Activated CD4-positive, alpha-beta T cell treated with anti-CD3 and anti-CD28 coated beads, Interleukin-2, amount 50 U/mL, for 24 hours (primary cell): ENCODE measurements at places on chromosomes 3 and 15.

DNA sequence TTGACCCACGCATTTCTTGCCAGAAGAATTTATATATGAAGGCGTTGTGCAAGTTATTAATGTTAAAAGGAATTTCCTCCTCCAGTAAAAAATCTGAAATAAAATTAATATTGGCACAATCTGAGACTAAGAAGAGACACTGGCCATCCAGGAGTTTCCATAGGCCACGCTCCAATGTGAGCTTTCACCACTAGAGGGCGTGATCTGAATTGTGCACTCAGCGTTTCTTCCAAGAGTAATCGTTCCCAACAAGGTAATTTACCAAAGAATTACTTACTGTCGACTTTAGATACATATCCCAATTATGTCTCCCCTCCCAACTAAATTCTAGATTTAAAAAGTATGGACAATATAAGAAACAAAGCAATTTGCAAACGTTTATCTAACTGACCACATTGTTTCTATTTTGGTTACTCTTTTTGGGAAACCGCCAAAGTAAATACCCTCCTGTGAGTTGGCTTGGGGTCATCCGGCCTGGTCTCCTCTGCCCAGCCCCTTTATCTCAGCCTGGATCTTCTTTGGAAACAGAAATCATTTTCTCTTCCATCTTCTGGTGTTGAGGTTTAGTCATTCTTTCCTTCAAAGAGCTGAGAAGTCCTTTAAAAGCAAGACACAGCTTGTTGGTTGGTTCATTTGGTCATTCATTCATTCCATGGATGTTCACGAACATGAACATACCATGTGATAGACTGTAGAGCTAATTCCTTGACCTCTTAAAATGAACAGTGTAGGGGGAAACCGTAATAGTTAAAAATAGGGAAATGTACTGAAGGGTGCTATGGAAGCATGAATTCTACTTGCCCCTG, 26.2 kb downstream of the POLR2M start:
- DNase-seq, result peak; percentile 42

DNA sequence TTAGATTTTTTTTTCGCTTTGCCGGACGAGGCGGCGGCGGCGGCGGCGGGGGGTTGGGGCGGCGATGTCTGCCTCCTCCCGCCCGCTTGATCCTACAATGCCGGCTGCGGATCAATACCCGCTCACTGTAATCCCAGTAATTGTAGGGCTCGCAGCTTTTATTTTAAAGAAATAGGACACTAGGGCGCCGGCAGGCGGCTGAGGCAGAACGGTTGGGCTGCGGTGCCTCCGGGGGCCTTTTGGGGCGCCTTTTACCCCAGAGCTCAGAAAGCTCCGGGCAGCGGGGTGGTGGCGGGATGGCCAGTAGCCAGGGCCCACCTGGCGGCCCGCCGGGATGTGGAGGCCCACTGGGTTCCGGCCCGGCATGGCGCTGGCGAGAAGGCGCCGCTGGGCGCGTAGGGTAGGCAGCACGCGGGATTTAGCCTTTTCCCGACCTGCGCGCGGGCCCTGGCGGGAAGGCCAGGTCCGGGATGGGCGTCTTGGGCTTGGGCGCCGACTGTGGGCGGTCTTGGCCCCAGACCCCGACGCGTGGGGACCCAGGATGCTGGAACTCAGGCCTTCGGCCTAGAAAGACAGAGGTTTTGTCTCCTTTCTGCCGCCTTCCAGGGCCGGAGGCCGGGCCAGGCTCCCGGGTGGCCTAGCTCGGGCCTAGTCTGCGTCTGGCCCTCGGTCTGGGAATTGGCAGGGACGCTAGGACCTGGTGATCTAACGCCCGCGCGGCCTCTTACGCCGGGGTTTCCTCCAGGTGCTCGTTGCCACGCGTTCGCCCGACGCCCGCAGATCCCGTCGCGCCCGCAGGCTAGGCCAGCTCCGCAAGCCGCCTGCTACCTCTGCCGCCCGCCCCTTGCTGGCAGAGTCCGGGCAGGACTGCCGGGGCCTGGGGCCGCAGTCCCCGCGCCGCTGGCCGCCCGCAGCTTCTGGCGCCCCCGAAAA, 15.5 kb upstream of the ONECUT1 start:
- DNase-seq, result no peak

GRCh38 chr15:83545804-83546511, 98.8 kb downstream of the SH3GL3 start:
- DNase-seq, result no peak

DNA sequence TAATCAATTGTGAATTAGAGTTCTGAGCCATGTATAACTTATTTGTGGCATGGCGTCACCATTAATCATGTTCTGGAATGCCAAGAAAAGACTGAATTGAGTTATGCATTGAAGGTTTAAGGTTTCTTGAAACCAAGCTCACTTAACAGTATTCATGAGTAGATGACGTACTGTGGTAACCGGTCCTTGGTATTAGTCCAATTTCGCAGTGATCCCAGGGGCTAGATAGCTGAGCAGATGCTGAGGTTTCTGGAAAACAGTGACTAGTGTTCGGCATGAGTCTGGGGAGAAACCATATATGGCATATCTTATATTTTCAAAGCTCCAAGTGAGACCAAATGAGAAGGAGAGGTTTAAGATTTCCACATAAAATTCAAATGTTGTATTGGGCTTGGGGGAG, 218.3 kb upstream of the LYSMD4 start:
- no peak for DNase-seq

GRCh38 chr3:47407237-47407636, 26.4 kb downstream of the PTPN23 start:
- no peak for DNase-seq

GRCh38 chr15:90845201-90845949, 23.0 kb upstream of the FURIN start:
- no peak for DNase-seq

DNA sequence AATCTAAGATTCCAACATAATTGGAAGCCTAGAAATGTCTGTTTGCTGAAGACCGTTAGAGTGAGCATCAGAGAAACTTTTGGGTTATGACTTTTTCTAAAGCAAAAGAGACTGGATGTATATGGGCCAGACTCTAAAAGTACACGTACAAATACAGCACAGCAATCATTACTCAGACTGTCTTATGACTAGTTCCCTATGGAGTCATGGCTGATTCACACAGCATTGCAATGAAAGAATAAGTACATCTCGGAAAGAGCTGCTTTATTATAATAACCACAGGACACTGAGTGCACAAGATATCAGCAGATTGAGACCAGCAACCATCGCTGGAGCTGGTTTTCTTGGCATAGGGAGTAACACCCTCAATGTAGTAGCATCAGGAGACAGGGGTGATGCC, 618.6 kb downstream of the NLGN1 start:
- DNase-seq, result no peak

DNA sequence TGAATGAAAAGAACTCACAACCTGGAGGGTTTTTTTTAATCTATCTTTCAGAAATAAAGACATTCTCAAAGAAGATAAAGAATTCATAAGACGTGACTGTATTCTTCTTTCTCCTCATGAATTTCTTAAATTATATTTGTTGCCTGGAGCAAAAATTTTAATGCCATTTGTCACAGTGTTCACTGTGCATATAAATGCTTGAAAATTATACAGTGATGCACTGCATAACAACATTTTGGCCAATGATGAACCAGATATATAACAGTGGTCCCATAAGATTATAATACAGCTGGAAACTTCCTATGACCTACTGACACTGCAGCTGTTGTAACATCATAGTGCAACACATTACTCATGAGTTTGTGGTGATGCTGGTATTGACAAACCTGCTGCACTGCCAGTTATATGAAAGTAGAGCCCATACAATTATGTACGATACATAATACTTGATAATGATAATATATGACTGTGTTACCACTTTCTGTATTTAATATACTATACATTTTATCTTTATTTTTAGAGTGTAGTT, 67.3 kb downstream of the P2RY1 start:
- no peak for DNase-seq

- DNase-seq, result no peak
These were observed 6.1 kb downstream of the ATG3 start for GRCh38 chr3:112555535-112556170.

GRCh38 chr3:156274791-156275190, 154.4 kb downstream of the KCNAB1 start:
- no peak for DNase-seq

GRCh38 chr15:79962178-79962577, 8.8 kb downstream of the BCL2A1 start:
- DNase-seq, result no peak

DNA sequence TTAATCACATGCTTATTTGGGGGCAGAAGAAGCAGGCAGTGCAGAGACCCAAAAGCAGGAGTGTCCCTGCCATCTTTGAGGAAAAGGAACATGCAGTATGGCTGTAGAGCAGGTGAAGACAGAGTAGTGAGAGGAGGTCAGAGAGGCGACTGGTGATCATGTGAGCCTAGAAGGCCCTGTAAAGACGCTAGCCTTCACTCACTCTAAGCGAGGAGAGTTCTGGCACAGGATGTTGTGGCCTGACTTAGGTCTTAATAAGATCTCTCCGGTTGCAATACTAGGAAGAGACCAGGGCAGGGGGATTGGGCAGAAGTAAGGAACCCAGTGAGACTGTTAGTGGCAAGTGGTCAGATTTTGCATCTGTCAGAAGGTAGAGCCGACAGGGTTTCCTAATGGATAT, 114.5 kb upstream of the ZBED2 start:
- DNase-seq, result no peak

DNA sequence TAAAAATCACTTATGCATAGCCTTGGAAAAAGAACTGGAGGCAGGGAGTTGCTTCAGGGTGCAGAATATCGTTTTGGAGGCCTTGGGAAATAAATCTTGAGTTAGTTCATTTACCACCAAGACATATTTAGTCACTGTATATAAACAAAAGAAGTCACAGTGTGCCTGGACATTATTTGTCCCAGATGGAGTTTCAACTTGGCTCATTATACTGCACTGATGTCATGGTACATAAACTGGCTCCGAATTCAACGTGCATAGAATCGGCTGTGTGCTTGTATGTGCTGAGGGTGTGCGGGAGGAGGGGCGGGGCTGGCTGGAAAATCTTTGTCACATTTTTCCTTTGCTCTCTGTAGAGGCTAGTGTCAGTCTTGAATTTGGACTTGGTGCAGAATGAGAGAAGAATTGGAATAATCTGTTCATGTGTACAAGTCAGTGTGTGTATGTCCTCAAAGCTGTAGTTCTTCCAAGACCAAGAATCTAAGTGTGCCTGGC, 86.6 kb downstream of the FNDC3B start:
- no peak for DNase-seq

GRCh38 chr3:89057398-89057797, 50.0 kb upstream of the EPHA3 start:
- DNase-seq, result no peak

DNA sequence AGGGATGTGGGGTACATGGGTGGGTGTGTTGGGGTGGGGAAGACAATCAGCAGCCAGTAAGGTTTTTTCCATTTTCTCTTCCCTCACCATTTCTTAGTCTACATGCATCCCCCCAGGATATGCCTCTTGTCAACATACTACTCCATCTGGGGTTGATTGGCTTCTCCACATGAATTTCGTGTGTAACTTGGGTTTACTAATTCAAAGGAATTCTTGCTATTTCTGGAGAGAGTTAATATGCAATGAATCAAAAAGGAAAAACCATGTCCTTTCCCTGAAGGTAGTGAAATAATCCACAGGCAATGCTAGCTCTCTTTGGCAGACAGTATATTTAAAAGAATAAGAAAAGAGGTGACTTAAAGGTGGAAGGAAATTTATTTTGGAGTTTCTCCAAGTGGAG, 198.4 kb downstream of the EBLN2 start:
- no peak for DNase-seq

DNA sequence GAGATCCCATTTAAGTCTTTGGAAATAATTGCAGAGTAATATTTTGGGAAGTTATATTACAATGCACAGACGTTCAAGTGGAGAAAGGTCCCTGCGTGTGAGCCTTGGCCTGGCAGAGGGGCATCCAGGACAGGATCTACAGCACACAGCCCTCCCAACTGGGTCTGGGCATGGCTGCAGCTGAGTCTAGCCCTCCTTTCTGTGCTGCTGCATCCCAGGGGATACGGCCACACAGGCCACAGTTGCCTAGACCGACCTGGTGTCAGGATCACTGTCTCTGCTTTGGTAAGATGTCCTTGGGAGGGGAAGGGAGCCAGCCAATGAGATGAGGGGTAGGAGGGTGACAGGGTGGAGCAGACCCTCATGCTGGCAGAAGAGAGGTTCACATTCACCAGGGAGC, 46.1 kb downstream of the APBA2 start:
- no peak for DNase-seq

- no peak for DNase-seq
These were observed 23.5 kb downstream of the NOX5 start for GRCh38 chr15:69037977-69038376.

- peak; percentile 7 for DNase-seq
These were observed 1.4 kb downstream of the SETD5 start for GRCh38 chr3:9398700-9399336.

GRCh38 chr3:155991212-155991611, 120.8 kb downstream of the GMPS start:
- DNase-seq, result no peak

DNA sequence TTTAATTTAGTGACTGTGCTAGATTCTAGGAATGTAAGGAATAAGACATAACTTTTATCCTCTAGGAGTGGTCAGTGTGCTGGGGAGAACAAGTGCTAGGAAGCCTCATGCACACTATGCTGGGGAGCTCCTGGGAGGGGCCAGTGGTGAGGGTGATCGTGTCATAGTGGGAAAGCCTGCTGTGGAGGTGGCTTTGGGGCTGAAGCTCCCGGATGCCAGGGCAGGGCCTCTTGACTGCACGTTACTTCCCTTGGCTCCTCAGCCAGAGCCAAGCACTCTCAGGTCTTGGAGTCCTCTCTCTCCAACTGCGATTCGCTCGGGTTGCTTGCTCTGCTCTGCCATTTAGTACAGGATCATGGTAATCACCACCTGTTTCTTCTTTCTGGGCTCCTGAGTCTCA, 33.6 kb downstream of the SQOR start:
- DNase-seq, result no peak

- no peak for DNase-seq
These were observed 27.9 kb upstream of the MUC20 start for GRCh38 chr3:195692781-195693427.

DNA sequence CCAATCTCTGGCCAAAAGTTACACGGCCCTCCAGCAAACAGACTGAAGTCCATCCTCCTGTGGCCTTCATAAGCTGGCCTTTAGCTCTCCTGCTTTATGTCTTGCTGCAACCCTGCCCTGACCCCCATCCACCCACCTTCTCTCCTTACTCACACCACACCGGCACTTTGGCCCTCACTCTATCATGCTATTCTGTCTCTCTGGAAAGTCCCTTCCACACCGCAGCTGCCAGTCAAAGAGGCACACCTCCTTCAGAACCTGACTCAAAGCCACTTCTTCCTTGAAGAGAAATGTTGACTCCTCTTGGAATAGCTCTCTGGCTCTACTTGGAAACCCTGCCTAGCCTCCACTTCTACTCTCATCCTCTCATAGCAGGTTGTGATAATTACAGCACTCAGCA, 4.5 kb downstream of the GPR156 start:
- no peak for DNase-seq

GRCh38 chr3:123936400-123936799, 24.6 kb downstream of the CCDC14 start:
- DNase-seq, result no peak

GRCh38 chr3:41717641-41718040, 244.3 kb downstream of the ULK4 start:
- DNase-seq, result no peak

GRCh38 chr15:31001702-31002101, 10.3 kb upstream of the MTMR10 start:
- no peak for DNase-seq

GRCh38 chr3:179848711-179849110, 188.0 kb downstream of the PEX5L start:
- no peak for DNase-seq
